ENCODE measurements at places on chromosomes 7 and 10. TPM values are rescaled to one million over a fixed set of nuclear protein-coding genes. Genes with fewer than 3 reads are reported as not detected.
A peak's percentile ranks its signal among the peaks of the same experiment; 100 is the strongest.

GRCh38 chr10:510415-510881, 179.0 kb downstream of the DIP2C start:
- no peak for DNase-seq
- no peak overlapping the region for H3K4me3 ChIP-seq
- H3K4me1 ChIP-seq = peaks cover 6% of the 10 kb centered on the region
- H3K36me3 ChIP-seq = no peaks in the 10 kb centered on the region

GRCh38 chr7:91348711-91349110, 84.5 kb downstream of the FZD1 start:
- H3K4me1 ChIP-seq = no peaks in the 10 kb centered on the region
- H3K4me3 ChIP-seq = no peak overlapping the region
- H3K36me3 ChIP-seq = no peaks in the 10 kb centered on the region
- H3K27ac ChIP-seq = no peak overlapping the region

DNA sequence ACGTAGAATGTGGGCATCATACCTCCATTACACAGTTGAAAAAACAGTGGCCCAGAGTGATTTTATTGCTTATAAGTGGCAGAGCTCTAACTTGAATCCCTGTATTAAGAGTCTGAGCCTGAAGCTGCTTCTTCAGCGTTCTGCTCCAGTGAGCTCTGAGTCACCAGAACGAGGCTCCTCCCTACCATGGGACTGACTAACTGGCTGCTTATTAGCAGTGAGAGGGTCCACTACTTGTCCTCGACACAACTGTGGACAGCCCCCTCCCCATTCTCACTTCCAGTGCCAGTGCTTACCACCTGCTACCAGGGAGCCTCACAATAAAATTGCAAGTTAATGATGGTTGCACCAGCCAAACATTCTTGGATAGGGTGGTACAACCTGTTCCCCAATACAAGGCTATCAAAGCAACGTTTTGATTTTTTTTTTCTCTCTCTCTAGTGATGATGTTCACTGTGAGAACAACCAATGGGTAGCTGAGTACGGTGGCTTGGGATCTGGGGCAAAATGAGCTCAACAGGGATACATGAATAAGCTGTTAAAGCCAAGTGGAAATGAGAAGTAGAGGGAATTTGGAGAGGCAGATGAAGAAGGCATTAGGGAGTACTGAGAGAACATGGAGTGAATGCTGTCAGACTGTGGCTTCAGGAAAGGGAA, 2.7 kb upstream of the NRG3 start:
- no peaks in the 10 kb centered on the region for H3K4me1 ChIP-seq
- no peak overlapping the region for H3K27ac ChIP-seq
- H3K27me3 ChIP-seq = peaks cover 12% of the 10 kb centered on the region

DNA sequence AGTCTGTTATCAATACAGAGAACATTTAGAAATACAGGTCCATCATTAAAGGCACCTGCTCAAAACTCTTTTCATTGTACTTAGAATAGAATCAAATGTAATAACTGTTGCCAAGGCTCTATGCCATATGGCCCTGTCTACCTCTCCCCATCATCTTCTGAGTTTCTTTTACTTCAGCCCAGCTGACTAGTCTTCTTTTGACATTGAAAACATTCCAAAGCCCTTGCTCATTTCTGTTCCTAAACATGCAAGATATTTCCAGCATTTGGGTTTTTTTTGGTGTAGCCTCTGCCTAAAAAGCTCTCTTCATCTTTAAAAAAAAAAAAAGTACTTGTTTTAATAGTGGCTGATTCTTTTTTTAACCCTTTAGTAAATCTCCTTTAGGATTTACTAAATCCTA, 165.5 kb upstream of the SMIM30 start:
- H3K27ac ChIP-seq = no peak overlapping the region
- no peaks in the 10 kb centered on the region for H3K36me3 ChIP-seq
- no peaks in the 10 kb centered on the region for H3K27me3 ChIP-seq
- DNase-seq = no peak
- H3K4me1 ChIP-seq = no peaks in the 10 kb centered on the region

GRCh38 chr7:106056513-106057203, 55.5 kb downstream of the SYPL1 start:
- no peak overlapping the region for H3K27ac ChIP-seq
- H3K4me3 ChIP-seq = peak overlapping the region; percentile 21
- no peaks in the 10 kb centered on the region for H3K36me3 ChIP-seq
- no peaks in the 10 kb centered on the region for H3K27me3 ChIP-seq

GRCh38 chr10:118543714-118544400, 51.6 kb downstream of the PRLHR start:
- no peaks in the 10 kb centered on the region for H3K4me1 ChIP-seq
- no peaks in the 10 kb centered on the region for H3K36me3 ChIP-seq

DNA sequence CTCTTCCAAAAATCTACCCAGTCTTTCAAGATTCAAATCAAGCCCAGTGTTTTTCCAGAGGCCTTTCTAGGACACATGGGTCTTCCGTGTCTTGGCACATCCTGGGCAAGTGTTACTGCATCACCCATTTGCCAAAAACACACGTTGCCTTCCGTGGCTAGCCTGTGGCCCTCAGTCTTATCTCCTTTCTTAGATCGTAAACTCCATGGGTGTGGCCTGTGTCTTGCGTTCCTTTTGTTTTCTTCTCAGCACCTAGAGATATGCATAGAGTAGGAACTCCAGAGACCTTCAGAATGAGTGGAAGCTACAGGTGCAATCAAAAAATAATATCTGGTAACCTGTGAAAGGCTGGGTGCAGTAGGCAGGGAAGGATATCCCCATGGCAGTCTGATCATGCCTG, 56.5 kb upstream of the NMT2 start:
- H3K4me3 ChIP-seq = no peak overlapping the region
- no peak for DNase-seq
- H3K36me3 ChIP-seq = no peaks in the 10 kb centered on the region
- H3K27me3 ChIP-seq = no peaks in the 10 kb centered on the region
- no peak overlapping the region for H3K27ac ChIP-seq

DNA sequence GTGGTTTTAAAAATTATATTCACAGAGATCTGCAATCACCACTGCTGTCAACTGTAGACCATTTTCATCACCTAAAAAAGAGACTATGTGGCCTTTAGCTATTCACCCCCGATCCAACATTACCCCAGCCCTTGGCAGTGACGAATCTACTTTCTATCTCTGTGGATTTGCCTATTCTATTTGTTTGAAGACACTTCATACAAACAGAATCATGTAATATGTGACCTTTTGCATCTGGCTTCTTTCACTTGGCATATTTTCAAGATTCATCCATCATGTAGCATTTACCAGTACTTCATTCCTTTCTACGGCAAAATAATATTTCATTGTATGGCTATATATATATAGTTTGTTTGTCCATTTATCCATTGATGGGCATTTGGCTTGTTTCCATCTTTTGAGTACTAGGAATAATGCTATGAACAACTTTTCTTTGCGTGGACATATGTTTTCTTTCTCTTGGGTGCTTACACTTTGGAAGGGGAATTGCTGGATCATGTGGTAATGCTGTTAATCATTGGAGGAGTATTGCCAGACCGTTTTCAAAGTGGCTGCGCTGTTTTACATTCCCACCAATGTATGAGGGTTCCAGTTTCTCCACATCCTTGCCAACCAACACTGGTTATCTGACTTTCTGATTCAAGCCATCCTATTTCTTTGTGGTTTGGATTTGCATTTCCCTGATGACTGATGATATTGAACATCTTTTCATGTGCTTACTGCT, 22.3 kb downstream of the ADAMTS14 start:
- no peak overlapping the region for H3K27ac ChIP-seq
- no peaks in the 10 kb centered on the region for H3K27me3 ChIP-seq
- H3K4me1 ChIP-seq = no peaks in the 10 kb centered on the region
- no peaks in the 10 kb centered on the region for H3K36me3 ChIP-seq

DNA sequence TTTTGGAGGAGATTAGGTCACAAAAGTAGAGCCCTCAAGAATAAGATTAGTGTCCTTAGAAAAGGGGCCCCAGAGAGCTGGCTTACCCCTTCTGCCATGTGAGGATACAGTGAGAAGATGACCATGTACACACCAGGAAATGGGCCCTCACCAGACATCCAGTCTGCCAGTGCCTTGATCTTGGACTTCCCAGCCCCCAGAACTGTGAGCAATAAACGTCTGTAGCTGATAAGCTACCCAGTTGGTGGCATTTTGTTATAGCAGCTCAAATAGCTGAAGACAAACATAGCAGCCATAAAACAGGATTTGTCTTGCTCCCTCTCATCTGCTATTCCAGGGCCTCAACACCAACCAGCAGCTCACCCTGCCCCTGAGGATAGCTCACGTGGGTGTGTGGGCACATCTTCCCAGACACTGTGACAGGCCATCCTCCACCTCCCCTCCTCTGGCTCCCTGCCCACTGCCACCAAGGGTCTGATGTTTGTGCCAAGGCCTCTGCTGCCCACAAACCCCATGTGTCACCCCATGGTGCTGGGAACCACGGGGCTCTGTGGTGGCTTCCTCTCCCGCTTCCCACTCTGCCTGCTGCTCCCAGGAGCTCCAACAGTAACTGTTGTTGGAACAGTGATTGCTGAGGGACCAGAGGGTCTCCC, 252.4 kb downstream of the USP6NL start:
- H3K27ac ChIP-seq = no peak overlapping the region
- DNase-seq = no peak
- H3K4me1 ChIP-seq = no peaks in the 10 kb centered on the region
- H3K27me3 ChIP-seq = no peaks in the 10 kb centered on the region
- H3K4me3 ChIP-seq = no peak overlapping the region

GRCh38 chr7:100585511-100586265, at the start of gene LRCH4:
Gene LRCH4 (minus strand): TSS chr7:100586129. CDS start chr7:100586100, 29 bp downstream.
- H3K36me3 ChIP-seq = peaks cover 19% of the 10 kb centered on the region
- peak within 1 kb of the TSS; percentile 86 for H3K4me3 ChIP-seq
- peaks cover 46% of the 10 kb centered on the region for H3K4me1 ChIP-seq
- no peaks in the 10 kb centered on the region for H3K27me3 ChIP-seq

DNA sequence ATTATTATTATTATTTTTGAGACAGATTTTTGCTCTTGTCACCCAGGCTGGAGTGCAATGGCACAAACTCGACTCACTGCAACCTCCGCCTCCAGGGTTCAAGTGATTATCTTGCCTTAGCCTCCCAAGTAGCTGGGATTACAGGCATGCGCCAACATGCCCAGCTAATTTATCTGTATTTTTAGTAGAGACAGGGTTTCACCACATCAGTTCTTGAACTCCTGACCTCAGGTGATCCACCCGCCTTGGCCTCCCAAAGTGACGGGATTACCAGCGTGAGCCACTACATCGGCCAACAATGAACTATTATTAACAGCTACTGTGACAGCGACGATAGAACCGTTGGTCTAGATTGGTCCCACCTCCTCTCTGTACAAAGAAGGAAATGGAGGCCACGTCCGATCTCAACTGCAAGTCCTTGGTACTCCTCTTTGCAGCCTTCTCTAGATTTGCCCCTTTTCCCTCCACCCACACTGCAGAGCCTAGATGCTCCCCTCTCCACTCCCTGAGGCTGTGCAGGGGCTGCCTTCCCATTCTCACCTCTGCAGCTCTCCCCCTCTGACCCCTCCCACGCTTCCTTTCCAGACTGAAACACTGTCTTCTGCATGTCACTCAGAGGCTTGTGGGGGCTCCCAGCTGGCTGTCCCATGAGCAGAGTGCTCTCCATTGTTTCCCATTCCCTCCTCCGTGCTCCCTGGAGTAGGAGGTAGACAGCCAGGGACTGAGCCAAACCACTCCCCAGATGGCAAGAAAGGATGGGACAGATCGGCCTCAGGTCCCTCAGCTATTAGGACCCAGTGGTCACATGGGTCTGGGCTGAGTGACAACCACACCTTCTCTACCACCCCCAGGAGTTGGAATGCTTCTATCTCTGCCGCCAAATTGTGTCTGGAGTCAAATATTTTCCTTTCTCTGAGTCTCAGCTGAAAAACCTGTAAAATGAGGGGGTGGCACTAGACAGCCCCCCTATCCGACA, 2.3 kb downstream of the LOXL4 start:
- H3K4me1 ChIP-seq = no peaks in the 10 kb centered on the region
- DNase-seq = no peak
- H3K27me3 ChIP-seq = peaks cover 13% of the 10 kb centered on the region
- no peak overlapping the region for H3K4me3 ChIP-seq
- no peak overlapping the region for H3K27ac ChIP-seq

- peaks cover 9% of the 10 kb centered on the region for H3K4me1 ChIP-seq
- no peaks in the 10 kb centered on the region for H3K36me3 ChIP-seq
- no peak overlapping the region for H3K4me3 ChIP-seq
- DNase-seq = no peak
- no peak overlapping the region for H3K27ac ChIP-seq
- no peaks in the 10 kb centered on the region for H3K27me3 ChIP-seq
Measured at GRCh38 chr7:151272877-151273276, 24.4 kb upstream of the SMARCD3 start.

DNA sequence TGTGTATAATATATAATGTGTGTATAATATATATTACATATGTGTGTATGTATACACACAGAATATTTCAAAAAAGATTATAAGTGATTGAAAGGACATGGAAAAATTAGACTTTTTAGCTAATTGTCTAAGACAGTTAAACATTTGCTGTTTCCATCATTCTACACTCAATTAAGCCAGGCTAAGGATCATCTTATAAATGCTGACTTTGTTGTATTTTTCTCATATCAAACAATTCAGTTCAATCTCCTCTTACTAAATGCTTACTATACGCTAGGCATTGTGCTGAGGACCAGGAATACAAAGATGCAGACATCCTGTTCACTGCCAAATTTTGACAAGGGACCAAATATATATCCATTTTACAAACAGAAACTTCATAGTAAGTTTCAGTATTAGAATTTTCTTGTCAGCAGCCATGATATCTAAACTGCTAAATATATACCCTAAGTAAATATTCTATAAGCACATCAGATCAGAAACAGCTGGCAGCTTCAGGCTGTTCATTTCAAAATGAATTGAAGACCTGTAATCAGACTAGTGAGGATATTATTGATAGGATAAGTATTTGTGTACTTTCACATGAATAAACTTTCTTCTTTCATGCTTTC, 10.3 kb upstream of the LRRN3 start:
- peak overlapping the region; percentile 7 for H3K4me3 ChIP-seq
- H3K36me3 ChIP-seq = no peaks in the 10 kb centered on the region
- H3K27ac ChIP-seq = no peak overlapping the region
- peaks cover 33% of the 10 kb centered on the region for H3K4me1 ChIP-seq

The ADGRA1 gene
- not detected for total RNA-seq

The CASD1 gene
- 21.8 TPM for total RNA-seq

The SNCG gene
- not detected for total RNA-seq

The ZNF117 gene
- 2.4 TPM for total RNA-seq

The IKZF1 gene
- 376 TPM for total RNA-seq

The ZMIZ2 gene
- 110 TPM for total RNA-seq
